ENCODE measurements at places on chromosomes 2 and 18.

- DNase-seq: no peak
Measured at GRCh38 chr2:9690716-9691498, 60.1 kb upstream of the YWHAQ start.

DNA sequence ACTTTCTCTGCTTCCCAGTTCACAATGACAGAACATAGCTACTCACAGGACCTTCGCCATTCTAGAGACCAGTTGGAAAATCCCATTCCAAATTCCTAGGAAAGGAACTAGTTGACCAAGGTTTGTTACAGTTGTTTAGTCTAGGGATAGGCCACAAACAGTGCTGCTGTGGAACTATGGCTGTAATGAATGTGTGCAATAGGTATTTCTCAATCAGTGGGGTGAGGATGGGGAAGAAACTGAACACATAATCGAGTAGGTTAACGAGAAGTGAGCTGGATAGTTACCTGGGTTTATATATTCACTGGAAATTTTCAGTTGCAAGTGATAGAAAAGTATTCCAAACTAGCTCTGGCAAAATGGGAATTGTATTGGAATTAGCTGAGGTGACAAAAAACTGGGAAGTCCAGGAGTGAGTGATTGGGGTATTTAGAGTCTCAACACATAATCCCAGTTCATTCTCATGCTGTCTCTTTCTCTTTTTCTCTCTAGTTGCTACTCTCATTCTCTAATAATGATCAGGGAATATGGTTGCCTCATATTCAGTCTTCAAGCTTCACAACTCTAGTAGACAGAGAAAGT lies 18.2 kb upstream of the HMSD start:
- DNase-seq: no peak

DNA sequence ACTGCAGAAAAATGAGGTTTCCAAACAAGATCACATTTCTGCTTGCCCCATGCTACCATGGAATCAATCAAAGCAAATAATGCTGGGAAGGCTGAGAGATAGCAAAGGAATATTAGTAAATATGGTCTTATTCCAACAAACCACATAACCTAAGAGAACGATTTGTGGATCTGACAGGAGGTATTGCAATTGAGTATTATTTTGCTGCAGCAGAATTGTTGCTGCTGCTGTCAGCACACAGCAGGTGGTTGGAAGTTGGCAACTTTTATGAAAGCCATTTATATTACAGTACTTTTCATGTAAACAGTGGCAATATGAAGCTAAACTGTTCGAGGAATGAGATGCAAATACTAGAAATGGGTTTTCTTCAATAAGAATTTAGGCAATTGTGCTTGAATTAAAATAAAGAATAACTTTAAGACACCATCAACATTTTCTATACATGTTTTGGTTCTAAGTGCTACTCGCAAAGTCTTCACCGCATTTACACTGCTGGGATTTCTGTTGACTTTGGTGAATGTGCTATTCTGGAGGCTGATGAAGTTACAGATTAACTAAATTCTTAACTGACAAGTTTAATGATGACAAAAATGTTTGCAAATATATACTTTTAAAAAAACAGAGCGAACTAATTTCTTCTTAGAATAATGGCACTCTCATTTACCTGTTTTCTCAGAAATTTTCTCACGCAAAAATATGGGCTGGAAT lies 1285.7 kb downstream of the CNTNAP5 start:
- no peak for DNase-seq

DNA sequence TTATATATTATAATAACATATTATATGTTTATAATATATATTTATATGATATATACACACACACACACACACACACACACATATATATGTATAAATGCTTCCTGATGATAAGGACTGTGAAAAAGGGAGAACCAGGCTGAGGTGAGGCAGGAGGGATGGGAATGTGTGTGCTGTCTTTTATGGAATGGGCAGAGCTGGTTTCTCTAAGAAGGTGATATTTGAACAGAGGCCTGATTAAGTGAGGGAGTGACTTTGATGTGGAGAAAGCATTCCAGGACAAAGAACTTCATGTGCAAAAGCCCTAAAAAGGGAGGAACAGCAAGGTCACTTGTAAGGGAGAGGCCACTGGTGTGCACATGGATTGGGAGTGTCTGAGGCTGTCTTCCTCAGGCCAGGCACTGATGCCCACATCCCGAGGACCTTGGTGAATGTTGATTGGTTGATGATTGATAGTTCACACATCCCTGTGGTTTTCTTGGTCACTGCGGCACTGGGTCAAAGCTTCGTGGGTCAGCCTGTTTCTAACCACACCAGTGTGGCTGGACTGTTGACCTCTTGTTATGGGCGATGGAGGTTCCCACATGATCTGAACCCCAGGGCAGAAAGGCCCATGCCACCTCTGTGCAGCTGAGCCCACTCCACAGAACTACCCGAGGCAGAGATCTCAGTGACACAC lies 196.9 kb downstream of the MYCN start:
- DNase-seq: no peak

DNA sequence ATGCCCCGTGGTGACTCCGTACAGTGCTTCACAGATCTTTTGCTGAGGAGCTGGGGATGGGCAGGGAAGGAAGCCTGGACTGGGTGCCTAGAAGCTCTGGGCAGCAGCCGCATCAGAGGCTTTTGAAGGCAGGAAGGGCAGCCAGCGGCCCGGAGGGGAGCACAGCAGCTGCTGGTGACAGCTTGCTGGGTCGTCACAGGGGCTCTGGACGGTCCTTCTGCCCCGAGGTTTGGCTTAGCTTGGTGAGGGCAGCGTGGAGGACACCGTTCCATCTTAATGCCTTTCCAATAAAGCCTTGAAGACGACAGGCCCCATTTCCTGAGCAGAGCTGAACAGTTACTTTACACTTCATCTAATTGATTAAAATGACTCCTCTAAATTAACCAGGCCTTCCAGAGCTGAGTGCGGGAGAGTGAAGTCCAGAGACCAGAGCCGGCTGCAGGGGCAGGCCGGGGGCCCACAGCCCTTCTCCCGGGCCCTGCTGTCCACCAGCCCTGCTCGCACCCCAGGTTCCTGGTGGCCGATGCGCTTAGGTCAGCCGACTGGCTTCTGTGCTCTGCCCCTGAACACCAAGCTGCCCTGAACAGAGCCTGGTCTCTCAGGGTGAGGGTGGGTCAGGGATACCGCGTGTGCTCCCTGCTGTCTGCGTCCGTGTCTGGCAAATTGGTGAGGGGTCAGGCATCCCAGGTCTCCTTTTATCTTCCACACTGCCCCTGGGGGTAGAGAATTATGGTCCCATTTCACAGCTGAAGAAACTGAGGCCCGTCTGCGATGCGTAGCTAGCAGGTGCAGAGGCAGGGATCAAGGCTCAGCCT lies 43.5 kb downstream of the RRM2 start:
- no peak for DNase-seq

Data from stimulated activated CD8-positive, alpha-beta memory T cell treated with anti-CD3 and anti-CD28 coated beads, Interleukin-7, amount 100 ng/mL, for 48 hours (primary cell).